CD4-positive, alpha-beta memory T cell (primary cell): ENCODE measurements at places on chromosomes 5 and 9. TPM values are rescaled to one million over a fixed set of nuclear protein-coding genes. Genes with fewer than 3 reads are reported as not detected.

GRCh38 chr9:113993838-113994540 lies 84.1 kb downstream of the AMBP start:
- H3K27ac ChIP-seq = no peak overlapping the region
- H3K4me3 ChIP-seq = no peak overlapping the region
- H3K36me3 ChIP-seq = no peaks in the 10 kb centered on the region
- no peak for DNase-seq
- no peaks in the 10 kb centered on the region for H3K4me1 ChIP-seq

DNA sequence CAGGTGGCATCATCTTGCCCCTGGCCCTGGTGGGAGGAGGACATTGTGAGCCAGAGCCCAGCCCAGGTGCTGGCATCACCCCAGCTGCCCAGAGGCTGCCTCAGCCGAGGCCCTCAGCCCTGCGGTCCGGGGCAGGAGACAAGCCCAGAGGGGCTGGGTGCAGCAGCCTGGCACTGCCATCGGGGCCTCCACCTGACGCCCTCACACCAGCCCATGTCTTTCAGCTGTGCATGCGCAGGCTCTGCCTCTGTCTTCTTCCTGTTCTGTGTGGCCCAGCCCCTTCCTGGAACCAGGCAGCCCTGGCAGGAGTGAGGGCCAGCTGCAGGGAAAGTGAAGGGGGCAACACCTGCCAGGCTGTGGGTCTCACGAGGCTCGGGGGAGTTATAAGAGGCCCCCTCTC lies 4.8 kb upstream of the CEL start:
- no peak for DNase-seq
- no peak overlapping the region for H3K27ac ChIP-seq
- peaks cover 37% of the 10 kb centered on the region for H3K36me3 ChIP-seq
- no peak overlapping the region for H3K4me3 ChIP-seq
- H3K4me1 ChIP-seq = peaks cover 20% of the 10 kb centered on the region

Gene DMRT3
- not detected for total RNA-seq

DNA sequence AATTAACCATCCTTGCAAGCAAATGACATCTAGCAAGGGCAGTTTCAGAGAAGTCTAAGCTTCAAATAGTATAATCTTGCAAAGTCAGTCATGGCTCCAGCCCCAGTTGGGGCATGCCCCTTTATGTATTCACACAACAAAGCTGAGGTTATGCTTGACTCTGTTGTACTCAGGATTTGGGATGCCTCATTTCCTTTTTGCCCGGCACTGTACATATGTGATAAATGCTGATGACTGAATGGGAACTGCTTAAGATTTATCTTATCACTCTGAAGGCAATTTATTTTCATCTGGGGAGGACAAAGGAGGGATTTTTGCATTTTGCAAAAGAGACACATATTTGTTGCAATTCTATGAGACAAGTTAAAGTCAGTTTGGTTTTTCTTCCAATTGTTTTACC lies 219.2 kb downstream of the TRPM3 start:
- no peak overlapping the region for H3K27ac ChIP-seq
- no peaks in the 10 kb centered on the region for H3K36me3 ChIP-seq
- H3K27me3 ChIP-seq = no peaks in the 10 kb centered on the region
- no peak overlapping the region for H3K4me3 ChIP-seq
- no peaks in the 10 kb centered on the region for H3K4me1 ChIP-seq

Gene MAMDC2
- not detected for total RNA-seq

GRCh38 chr5:176846335-176847140 lies 36.2 kb downstream of the UNC5A start:
- H3K36me3 ChIP-seq = no peaks in the 10 kb centered on the region
- H3K27me3 ChIP-seq = no peaks in the 10 kb centered on the region
- H3K4me3 ChIP-seq = no peak overlapping the region
- H3K4me1 ChIP-seq = no peaks in the 10 kb centered on the region

- DNase-seq = no peak
- H3K27ac ChIP-seq = no peak overlapping the region
- H3K27me3 ChIP-seq = no peaks in the 10 kb centered on the region
- H3K4me3 ChIP-seq = no peak overlapping the region
Observed at GRCh38 chr9:19492775-19493173, 84.0 kb downstream of the ACER2 start.

GRCh38 chr5:137627706-137628105 lies 108.2 kb downstream of the KLHL3 start:
- no peaks in the 10 kb centered on the region for H3K4me1 ChIP-seq
- H3K27ac ChIP-seq = no peak overlapping the region
- no peaks in the 10 kb centered on the region for H3K36me3 ChIP-seq
- no peaks in the 10 kb centered on the region for H3K27me3 ChIP-seq
- H3K4me3 ChIP-seq = no peak overlapping the region
- no peak for DNase-seq

DNA sequence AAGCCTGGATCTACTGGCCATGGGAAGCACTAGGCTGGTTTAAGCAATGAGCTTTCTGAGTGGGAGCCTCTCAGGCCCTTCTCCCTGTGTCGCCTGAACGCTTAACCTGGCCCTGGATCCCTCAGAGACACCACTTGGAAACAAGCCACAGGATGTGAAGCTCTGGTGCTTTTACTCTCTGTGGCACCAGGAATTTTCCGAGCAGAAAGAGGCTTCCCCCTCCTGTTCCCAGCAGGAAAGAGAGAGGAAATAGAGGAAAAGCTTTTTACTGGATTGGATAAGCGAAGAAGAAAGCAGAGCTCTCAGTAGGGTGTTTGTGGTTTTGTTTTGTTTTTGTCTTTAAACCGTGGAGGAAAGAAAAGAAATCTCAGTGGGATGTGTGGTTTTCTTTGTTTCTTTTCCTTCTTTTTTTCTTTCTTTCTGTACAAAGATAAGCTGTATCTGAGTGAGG lies 34.5 kb downstream of the COL15A1 start:
- H3K27me3 ChIP-seq = no peaks in the 10 kb centered on the region
- no peak overlapping the region for H3K4me3 ChIP-seq
- no peaks in the 10 kb centered on the region for H3K36me3 ChIP-seq
- DNase-seq = no peak

DNA sequence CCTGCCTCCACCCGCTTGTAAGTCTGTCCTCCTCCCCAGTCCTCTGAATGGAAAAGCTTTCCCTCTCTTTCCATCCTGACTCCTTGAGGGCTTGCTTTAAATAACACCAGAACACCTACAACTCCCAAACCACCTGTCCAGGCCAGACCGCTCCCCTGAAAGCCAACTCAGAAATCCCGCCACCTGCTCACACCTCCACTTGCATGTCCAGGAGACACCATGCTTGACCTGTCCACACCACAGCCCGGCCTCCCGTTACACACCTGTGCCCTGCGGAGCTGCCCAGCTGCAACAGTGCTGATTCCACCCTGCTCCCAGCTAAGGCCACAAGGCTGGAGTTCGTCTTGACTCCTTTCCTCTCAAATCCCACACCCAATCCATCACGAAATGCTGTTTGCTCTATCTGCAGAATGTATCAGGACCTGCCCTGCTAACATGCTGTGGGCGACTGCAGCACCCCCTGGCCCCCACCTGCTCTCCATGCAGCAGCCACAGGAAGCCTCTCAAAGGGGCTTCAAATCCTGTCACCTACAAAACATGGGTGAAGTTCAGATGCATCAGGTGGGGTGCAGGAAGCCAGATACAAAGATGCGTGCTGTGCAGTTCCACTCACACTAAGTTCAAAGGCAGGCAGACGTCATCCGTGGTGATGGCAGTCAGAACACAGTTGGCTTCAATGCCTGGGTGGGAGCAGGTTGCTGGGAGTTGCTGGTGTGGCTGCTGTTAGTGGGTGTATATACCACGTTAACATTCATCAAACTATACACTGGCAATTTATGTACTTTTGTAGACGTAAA lies 166.0 kb downstream of the ROR2 start:
- no peak for DNase-seq
- H3K4me1 ChIP-seq = peaks cover 13% of the 10 kb centered on the region
- no peaks in the 10 kb centered on the region for H3K36me3 ChIP-seq

DNA sequence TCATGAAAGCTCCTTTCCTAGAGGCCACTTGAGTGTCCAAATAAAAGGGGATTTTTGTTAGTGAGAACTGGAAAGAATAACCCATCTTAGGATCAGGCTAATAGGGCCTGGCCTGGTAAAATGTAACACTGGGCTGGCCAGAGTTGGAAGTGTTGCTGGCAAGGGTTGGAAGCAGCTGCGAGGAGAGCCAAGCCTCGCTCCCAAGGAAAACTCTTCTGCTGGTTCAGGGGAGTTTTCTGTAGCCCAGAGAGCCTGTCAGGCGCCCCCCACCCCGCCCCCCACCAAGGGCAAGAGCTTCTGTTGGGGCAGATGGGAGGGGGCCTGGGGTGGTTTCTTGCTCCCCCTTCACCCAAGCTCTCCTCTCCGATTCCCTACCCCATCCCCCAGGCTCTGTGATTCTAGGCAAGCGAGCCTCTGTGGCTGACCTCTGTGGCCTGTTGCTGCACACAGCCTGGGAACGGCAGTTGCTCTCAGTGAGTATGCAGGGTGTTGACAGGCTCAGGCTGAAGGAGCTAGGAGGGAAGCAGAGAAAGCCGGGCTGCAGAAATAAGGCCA lies 547.8 kb downstream of the CCDC171 start:
- H3K27me3 ChIP-seq = no peaks in the 10 kb centered on the region
- no peak for DNase-seq
- no peaks in the 10 kb centered on the region for H3K4me1 ChIP-seq
- H3K27ac ChIP-seq = no peak overlapping the region
- H3K36me3 ChIP-seq = no peaks in the 10 kb centered on the region
- H3K4me3 ChIP-seq = no peak overlapping the region

Gene SPOCK1
- total RNA-seq = not detected

Gene SHOC1
- not detected for total RNA-seq

Gene OBP2B
- total RNA-seq = not detected

Gene C9orf152
- not detected for total RNA-seq

GRCh38 chr9:70542311-70542931 lies 128.0 kb upstream of the KLF9 start:
- H3K4me1 ChIP-seq = no peaks in the 10 kb centered on the region
- H3K4me3 ChIP-seq = no peak overlapping the region
- no peaks in the 10 kb centered on the region for H3K36me3 ChIP-seq
- H3K27me3 ChIP-seq = no peaks in the 10 kb centered on the region
- DNase-seq = no peak

GRCh38 chr5:1523480-1523792 lies 324 bp downstream of the LPCAT1 start:
- DNase-seq = no peak
- peak overlapping the region; percentile 59 for H3K4me3 ChIP-seq
- H3K4me1 ChIP-seq = peaks cover 34% of the 10 kb centered on the region
- H3K36me3 ChIP-seq = no peaks in the 10 kb centered on the region

- no peak overlapping the region for H3K27ac ChIP-seq
- DNase-seq = no peak
- H3K4me3 ChIP-seq = no peak overlapping the region
- no peaks in the 10 kb centered on the region for H3K4me1 ChIP-seq
- peaks cover 4% of the 10 kb centered on the region for H3K36me3 ChIP-seq
Observed at GRCh38 chr9:6845128-6845826, 87.5 kb downstream of the KDM4C start.

GRCh38 chr5:56755036-56755555 lies 60.3 kb upstream of the MAP3K1 start:
- DNase-seq = no peak
- no peak overlapping the region for H3K4me3 ChIP-seq
- no peaks in the 10 kb centered on the region for H3K4me1 ChIP-seq
- H3K27ac ChIP-seq = no peak overlapping the region
- H3K27me3 ChIP-seq = no peaks in the 10 kb centered on the region

Gene PDE6A
- total RNA-seq = not detected

Gene ANKDD1B
- total RNA-seq = 0.73 TPM

- H3K27ac ChIP-seq = no peak overlapping the region
- DNase-seq = no peak
- no peaks in the 10 kb centered on the region for H3K27me3 ChIP-seq
- H3K36me3 ChIP-seq = no peaks in the 10 kb centered on the region
- no peak overlapping the region for H3K4me3 ChIP-seq
Observed at GRCh38 chr9:107732781-107733522, 243.4 kb upstream of the KLF4 start.

DNA sequence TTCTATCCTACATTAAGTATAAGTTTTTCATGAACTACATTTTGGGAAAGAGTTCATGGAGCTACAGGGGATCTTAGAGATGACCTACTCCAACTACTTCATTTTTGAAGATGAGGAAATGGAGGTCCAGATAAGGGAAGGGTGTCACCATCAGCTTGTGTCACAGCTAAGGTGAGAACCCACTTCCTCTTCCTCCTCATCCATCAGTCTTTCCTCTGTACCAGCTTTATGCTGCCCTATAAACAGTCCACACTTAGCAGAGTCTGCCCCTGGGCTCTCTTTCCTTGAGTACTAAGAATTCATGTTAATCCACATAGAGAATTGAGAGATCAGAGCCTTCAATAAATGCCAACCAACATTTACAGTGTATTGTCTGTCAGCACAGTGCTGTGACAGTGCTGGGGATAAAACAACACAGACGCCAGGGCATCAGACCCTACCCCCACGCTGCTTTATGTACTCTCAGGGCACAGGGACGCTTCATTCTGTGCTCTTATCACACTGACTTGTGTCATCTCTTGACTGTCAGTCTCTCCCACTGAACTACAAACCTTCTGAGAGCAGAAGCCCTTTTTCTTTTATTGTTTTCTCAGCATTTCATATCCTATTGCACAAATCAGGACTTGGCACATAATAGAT lies 22.1 kb downstream of the ADRB2 start:
- H3K27ac ChIP-seq = peak overlapping the region; percentile 30
- no peak overlapping the region for H3K4me3 ChIP-seq
- peak; percentile 22 for DNase-seq

GRCh38 chr5:42840842-42841567 lies 29.3 kb upstream of the SELENOP start:
- no peaks in the 10 kb centered on the region for H3K4me1 ChIP-seq
- H3K4me3 ChIP-seq = no peak overlapping the region
- no peaks in the 10 kb centered on the region for H3K27me3 ChIP-seq
- H3K27ac ChIP-seq = no peak overlapping the region
- no peak for DNase-seq

DNA sequence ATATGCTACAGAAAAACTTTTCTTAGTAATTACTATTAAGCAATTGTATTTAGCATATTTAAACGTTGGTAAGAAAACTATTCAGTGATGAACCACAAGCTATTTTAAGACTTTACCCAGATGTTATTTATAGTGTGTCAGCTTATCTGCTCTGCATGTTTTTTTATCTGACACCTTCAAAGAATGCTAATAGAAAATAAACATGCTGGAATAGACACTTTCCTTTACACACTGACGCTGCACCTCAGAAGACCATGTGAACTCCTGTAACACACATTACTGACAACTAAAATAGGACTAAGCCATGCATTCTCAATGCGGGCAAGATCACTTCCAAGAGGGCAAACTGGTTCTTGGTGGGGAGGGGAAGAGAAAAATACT lies 38.3 kb downstream of the FNIP1 start:
- H3K36me3 ChIP-seq = no peaks in the 10 kb centered on the region
- DNase-seq = no peak
- H3K27ac ChIP-seq = no peak overlapping the region
- no peak overlapping the region for H3K4me3 ChIP-seq

- H3K4me1 ChIP-seq = no peaks in the 10 kb centered on the region
- no peak overlapping the region for H3K27ac ChIP-seq
- DNase-seq = no peak
- no peak overlapping the region for H3K4me3 ChIP-seq
- no peaks in the 10 kb centered on the region for H3K36me3 ChIP-seq
Observed at GRCh38 chr5:113505181-113505580, 8.3 kb upstream of the YTHDC2 start.
